ENCODE measurements at places on chromosomes 3 and 15.

GRCh38 chr3:49740427-49740826 lies 16.7 kb upstream of the GMPPB start:
- no peak for DNase-seq

DNA sequence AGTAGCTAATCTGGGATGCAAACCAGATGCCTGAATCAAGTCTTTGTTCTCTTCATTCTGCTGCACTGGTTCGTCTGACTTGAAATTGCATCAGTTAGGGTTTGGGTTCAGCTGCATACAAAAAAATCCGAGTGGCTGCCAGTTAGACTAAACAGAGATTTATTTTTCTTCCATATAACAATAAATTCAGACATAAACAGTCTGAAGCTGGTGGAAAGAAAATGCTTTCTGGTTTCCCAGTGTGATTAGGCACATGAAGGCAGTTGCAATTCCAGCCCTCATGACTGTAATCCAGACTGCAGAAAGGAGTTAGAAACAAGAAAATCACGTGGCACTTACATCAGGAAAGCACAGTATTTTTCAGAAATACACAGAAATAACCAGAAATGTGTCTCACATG lies 930.7 kb downstream of the MCTP2 start:
- no peak for DNase-seq

DNA sequence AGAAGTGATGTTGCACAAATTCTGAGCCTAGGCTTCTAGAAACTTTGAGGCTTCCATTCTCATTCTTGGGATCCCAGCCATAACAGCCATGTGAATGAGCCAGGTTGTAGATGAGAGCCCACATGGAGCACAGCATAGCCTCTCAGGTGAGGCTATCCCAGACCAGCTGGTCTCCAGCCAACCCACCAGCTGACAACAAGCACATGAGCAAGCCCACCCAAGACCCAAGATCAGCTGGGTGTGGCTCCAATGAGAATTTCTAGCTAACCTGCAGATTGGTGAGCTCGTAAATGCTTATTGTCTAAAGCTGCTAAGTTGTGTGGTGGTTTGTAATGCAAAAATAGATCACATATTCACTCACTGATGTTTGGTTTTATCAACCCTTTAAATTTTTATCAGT lies 14.4 kb downstream of the KY start:
- no peak for DNase-seq

- DNase-seq: no peak
Measured at GRCh38 chr15:62998262-62998890, 44.2 kb upstream of the TPM1 start.

DNA sequence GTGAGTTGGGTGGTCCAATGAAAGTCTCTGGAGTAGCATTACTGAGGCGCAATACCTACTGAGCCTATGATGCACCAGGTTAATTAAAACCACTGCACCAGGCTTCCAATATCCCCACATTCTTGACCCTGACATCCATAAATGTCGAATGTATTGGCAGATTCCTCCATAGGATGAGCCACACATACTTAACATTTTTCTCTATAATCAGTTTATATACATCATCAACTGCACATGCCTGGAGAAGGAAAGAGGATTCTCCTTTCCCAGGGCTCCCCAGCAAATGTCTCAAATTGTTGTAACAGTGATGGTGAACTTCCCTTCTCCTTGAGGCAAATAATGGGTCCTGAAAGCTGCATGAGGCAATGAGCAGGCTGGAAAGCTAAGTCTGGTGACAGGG lies 82.3 kb upstream of the LPP start:
- no peak for DNase-seq

- no peak for DNase-seq
Measured at GRCh38 chr15:81091889-81092558, 42.0 kb upstream of the CFAP161 start.

- DNase-seq: no peak
Measured at GRCh38 chr15:28962851-28963710, 77.3 kb downstream of the APBA2 start.

DNA sequence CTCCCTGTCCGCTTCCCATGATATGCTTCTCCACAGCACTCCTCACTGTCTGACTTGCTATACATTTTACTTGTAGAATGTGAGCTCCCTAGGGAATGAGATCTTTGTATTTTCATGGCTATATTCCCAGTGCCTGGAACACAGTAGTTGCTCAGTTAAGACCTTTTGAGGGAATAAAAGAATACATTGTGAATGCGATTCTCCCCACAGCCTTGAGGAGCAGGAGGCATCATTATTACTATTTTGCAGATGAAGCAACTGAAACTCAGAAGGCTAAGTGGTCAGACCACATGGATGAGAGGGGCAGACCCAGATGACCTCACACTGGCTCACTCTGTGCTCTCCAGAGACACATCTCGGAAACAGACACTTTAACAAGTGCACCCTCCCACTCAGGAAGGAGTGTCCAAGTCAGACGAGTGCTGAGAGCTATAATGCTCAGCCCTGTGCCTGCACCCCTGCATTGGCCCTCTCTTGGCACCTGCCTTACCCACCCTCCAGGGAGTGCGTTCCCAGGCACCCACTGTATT lies 46.8 kb downstream of the SST start:
- DNase-seq: no peak

DNA sequence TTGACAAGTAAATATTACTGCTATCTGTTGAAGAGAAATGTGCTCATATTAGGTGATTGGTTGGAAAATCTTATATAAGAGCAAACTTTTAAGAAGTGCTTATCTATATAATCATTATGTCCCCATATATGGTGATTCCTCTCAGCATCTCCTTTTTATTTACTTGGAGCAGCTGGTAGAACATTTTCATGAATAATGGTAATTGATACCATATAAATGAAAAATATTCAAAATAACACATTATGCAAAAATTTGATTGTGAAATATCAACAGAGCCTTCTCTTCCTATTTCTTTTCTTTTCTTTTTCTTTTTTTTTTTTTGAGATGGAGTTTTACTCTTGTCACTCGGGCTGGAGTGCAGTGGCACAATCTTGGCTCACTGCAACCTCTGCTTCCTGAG lies 56.2 kb downstream of the ROBO2 start:
- DNase-seq: no peak
